ENCODE measurements at places on chromosomes 13 and 19.
A peak's percentile ranks its signal among the peaks of the same experiment; 100 is the strongest.

- DNase-seq: peak; percentile 48
Measured at GRCh38 chr13:94020833-94021232, 458.6 kb downstream of the DCT start.

DNA sequence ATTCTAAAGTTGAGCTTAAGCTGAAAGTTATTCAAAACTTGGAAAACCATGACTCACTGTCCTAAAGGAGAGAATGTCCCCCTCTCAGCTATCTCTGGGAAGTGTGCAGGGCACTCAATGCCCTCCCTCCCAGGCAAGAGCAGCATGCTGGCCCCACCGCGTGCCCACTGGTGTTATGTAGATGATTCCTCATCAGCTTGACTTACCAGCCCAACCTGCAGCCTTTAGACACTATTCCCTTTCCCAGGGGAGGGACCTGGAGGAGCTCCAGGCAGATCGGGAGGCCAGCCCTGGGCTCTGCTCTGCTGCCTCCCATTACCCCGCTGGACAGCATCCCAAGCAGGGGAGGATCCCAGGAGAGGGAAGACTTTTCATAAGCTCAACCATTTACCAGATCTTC lies 124.6 kb downstream of the FGF14 start:
- no peak for DNase-seq

DNA sequence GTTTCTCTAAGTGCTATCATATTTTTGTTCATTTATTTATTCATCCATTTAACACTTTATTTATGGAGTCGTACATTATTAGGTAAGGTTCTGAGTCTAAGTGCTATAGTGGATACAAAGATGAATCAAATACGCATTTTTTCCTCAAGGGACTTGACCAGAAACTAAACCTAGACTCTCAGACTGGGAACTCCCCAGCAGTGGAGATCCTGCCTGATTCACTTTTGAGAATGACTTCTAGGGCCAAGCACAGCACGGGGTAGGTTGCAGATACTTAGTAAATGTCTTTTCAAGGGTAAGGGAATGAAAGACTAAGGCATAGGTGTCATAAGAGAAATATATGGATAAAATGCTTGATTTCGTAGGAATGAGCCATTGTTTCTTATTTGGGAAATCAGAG lies 7.2 kb downstream of the DNAJC15 start:
- no peak for DNase-seq

- DNase-seq: no peak
Measured at GRCh38 chr19:15864824-15865223, 33.0 kb downstream of the CYP4F2 start.

DNA sequence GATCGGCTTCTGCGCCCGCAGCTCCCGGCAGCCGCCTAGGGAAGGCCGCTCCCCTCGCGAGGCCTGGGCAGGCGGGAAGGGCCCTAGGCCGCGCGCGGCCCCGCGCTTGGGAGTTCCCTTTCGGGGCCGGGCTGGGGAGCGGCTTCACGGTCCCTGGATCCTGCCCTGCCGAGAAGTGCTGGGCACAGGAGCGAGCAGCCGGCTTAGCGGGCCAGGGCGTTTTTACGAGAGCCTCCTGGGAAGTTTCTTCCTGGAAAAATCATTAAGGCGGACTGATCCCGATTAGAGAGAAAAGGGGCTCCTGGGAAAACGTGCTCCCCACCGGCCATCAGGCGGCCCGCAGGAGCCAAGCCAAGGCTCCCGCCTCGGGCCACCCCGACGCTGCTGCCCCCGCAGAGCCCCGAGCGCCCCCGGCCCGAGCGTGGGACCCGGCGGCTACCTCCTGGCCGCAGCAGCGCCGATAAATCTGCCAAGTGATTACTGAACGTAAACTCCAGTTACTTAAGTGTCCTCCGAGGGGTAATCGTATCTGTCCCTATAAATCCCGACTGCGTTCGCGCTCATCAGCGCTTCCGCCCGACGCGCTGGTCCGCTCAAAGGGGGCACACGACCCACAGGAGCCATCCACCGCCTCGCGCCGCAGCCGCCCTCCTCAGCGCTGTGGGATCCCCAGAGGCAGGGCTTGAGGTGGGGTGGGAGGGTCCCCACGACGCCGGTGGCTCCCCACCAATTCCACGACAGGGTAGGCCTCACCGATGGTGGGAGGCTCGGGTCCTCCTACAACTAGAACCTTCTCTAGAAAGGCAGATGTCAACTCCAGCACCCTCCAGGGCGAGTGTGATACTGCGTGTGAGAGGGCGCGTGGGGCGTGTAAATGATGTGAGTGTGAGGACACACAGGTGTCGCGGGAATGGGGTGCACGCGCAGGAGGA lies 2.8 kb downstream of the ZIC5 start:
- DNase-seq: no peak

DNA sequence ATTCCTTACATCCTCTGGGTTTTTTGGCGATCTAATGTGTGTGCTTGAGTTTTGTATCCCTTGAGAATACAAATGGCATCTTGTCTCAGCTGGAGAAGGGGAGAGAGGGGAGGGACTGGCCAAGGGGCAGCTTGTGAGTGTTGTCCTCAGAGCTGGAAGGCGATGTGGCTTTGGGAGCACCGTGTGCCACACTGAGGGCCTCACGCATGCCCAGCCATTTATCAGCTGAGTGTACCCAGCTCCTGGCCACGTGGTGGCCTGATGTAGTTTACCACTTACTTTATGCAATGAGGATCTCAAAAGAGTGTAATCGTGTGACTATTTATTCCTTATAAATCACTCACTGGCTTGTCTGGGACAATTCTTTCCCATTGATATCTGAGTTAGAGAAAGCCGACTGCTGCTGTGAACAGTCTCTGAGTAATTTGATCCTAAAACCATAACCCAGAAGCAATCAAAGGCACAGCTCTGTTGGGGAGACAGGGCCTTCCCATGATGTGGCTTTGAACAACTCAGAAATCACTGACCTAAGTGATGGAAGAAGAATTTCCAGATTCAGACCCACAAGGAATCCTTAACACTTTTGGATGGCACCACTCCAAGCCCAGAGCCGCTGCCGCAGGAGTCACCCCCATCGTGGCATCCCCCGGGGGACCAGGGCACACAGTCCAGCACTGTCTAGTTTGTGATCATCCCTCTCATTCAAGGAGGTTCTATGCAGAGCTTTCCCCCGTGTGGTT lies 53.9 kb upstream of the MTIF3 start:
- DNase-seq: no peak

DNA sequence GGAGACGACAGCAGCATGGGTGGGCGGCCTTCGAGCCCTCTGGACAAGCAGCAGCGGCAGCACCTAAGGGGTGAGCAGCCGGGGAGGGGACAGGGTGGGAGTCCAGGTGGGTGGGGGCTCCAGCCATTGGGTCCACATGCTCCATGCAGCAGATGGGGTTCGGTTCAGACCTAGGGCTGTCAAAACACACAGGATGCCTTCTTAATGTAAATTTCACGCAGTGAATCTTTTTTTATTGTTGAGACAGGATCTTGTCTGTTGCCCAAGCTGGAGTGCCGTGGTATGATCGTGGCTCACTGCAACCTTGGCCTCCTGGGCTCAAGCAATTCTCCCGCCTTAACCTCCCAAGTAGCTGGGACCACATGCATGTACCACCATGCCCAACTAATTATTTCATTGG lies 15.9 kb downstream of the PGLS start:
- DNase-seq: no peak

DNA sequence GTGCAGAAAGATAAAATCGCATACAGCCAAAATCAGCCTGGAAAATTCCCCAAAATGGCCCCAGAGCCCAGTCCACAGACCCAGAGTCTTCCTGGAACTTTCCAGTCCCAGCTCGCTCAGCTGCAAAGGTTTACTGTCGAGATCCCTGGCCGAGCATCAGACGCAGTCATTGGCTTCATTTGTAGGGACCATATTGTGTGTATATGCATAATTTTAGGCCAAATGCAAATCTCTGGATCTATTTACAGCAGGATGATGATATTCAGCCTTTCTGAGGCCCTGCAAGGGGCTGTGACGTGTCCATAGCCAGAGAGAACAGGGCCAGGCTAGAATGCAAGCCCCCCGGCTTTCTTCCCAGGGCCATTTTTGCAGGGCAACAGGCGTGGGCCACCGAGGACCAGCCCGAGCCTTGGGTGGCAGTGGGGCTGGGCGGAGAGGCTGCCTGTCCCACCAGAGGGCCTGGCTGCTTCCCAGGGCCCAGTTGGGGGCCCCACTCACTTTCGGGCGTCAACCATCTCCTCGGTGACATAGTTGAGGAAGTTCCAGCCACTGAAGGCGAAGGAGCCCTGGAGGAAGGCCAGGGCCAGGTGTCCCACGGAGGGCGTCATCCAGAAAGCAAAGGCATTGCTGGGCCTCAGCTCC lies 13.7 kb downstream of the SLC7A10 start:
- no peak for DNase-seq

- no peak for DNase-seq
Measured at GRCh38 chr13:39099231-39099630, 61.0 kb downstream of the NHLRC3 start.

DNA sequence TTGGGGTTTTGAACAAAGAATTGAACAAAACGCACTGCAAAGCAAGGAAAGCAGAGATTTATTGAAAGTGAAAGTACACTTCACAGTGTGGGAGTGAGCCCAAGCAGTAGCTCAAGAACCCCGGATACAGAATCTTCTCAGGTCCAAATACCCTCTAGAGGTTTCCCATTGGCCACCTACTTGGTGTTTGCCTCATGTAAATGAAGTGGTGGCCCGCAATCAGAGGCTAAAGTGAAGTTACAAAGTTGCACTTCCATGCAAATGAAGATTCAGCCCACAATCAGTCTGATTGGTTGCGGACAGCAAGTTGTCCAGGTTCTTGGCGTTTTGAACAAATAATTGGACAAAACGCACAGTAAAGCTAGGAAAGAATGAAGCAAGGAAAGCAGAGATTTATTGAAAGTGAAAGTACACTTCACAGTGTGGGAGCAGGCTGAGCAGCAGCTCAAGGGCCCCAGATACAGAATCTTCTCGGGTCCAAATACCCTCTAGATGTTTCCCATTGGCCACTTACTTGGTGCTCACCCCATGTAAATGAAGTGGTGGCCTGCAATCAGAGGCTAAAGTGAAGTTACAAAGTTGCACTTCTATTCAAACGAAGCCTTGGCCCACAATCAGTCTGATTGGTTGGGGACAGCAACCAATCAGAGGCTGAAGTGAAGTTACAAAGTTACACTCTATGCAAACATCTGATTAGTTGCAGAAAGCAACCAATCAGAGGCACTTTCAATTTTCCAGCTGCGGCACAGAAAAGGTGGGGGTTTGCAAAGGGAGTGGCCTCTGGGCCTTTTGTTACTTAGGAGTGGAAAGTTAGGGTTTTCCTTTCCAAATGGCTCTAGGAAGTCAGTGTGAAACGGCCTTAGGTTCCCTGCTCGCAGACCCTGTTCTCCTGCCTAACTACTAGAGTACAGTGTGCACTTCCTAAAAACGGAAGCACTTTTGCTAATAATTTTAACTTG lies 4.8 kb upstream of the TM9SF2 start:
- DNase-seq: peak; percentile 78

DNA sequence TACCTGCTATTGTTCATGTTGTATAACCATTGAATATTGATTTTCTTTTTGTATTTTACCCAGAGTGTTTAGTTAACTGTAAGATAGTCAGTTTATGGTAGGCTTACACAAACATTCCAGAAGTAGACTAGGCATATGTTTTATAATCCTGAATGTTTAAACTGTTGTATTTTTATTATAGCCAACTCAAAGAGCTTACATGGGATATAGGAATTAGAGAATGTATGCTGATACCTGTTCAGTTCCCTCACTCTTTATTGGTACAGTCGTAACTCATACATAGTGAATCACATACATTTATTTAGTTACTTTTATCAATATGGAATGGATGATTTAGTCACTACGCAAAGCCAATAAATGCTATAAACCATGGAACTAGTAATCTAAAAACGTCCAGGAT lies 657.9 kb downstream of the SLITRK5 start:
- DNase-seq: no peak

DNA sequence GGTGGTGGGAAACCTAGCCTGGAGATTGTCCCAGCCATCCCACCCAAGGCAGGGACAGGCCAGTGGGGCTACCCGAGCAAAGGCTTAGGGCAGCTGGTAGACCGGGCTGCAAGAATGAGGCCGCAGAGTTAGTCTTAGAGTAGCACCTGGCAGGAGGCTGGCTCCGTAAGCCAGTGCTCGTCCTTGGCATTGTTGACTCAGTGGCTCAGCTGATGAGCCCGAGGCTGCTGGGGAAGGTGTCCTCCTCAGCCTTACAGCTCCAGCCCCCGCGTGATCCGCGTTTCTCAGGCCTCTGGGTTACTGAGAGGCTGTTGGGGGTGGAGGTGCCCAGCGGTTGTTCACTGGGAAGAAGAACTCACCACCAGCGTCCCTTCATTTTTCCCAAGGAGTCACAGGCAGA lies 24.7 kb downstream of the PPP1R37 start:
- no peak for DNase-seq

- no peak for DNase-seq
Measured at GRCh38 chr13:89057862-89058261, 1386.7 kb downstream of the SLITRK5 start.

DNA sequence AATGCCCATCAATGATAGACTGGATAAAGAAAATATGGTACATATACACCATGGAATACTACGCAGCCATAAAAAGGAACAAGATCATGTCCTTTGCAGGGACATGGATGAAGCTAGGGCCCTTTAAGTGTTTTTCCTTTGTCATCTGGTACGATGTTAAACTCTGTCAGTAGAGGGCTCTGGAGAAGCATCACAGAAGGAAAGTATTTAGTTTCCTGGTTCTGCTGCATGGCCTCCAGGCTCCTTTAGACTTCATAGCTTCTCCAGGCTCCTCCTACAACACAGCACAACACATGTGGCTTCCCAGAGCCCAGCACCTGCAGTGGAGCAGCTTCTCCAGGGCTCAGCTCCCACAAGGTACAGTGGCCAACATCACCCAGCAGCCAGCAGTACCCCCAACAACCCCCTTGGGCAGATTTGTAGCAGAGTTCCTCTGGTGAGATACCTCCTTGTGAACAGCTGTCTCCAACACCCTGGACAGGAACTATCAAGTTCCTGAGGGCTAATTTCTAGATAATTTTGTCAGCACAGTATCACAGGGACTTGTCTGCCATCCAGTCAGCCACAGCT lies 63.4 kb downstream of the KCTD12 start:
- peak; percentile 62 for DNase-seq

- DNase-seq: no peak
Measured at GRCh38 chr13:73171271-73171682, 112.5 kb downstream of the KLF5 start.

- no peak for DNase-seq
Measured at GRCh38 chr19:49555600-49556411, 24.6 kb downstream of the NOSIP start.

- no peak for DNase-seq
Measured at GRCh38 chr13:102089177-102089576, 312.7 kb downstream of the FGF14 start.

DNA sequence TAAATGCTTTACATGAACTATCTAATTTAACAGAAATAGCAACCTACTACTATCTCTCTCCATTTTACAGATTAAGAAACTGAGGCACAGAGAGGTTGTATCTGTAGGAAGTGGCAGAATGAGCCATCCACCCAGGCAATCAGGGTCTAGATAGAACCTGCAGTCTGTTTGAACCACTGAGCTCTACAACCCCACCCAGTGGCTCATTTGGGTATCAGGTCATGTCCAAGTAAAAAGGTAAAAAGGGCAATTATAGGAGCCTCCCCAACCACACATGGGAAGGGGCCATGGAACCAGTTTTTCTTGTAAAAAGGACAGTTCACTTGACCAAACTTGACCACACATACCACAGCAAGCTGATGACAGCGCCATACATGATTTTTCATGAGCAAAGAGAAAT lies 92.9 kb upstream of the SGCG start:
- peak; percentile 25 for DNase-seq

- DNase-seq: no peak
Measured at GRCh38 chr13:87244256-87244890, 426.8 kb upstream of the SLITRK5 start.

- no peak for DNase-seq
Measured at GRCh38 chr13:113879494-113880360, 15.9 kb upstream of the GAS6 start.
